HL-60 (cell line): ENCODE measurements at places on chromosomes 11 and 22.

DNA sequence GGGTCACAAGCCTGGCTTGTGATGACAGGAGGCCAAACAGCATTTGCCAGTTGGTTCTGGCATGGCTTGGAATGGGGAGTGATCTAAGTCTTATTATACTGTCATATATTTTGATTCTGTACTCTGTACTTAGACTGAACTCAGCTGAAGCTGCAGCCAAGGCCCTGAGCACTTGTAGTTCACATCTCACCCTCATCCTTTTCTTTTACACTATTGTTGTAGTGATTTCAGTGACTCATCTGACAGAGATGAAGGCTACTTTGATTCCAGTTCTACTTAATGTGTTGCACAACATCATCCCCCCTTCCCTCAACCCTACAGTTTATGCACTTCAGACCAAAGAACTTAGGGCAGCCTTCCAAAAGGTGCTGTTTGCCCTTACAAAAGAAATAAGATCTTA, 843 bp downstream of the OR56B1 start:
- no peak for DNase-seq

GRCh38 chr11:112016765-112017376, 8.3 kb upstream of the DLAT start:
- DNase-seq = no peak

DNA sequence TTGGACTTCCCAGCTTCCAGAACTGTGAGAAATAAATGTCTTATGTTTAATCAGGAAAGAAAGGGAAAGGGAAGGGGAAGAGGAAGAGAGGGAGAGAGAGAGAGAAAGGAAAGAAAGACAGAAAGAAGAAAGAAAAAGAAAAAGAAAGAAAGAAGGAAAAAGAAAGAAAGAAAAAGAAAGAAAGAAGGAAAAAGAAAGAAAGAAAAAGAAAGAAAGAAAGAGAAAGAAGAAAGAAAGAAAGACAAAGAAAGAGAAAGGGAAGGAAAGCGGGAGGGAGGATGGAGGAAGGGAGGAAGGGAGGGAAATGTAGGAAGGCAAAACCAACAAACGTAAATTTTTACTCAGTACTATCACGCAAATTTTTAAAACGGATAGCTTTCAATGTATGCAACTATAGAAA, 2281.8 kb downstream of the LRRC4C start:
- DNase-seq = no peak

GRCh38 chr11:959608-960007, 33.9 kb downstream of the AP2A2 start:
- no peak for DNase-seq

DNA sequence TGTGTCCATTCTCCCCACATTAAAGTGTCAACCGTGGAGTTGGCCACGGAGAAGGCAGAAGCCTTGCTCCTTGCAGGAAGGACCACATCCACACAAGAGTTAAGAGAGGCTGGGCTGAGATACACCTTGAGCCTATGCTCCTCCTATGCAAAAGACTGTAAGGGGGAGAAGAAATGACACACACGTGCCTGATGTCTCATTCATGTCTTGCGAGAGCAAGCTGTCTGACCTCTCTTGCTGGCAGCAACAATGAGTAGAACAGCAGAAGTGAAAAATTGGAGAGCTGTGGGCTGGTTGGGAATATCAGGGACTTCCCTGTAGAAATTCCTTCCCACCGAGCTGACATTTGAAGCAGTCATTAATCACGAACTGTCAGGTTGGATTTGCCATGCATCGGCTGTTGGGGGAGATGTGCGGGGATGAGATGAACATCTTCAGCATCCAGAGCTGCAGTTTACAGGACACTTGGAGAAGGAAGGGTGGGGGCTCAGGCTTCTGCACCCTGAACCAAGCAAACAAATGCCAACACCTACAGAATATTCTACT, 139.3 kb downstream of the MYO18B start:
- no peak for DNase-seq

- no peak for DNase-seq
These were observed 28.5 kb downstream of the ADORA2A start for GRCh38 chr22:24455751-24456426.

DNA sequence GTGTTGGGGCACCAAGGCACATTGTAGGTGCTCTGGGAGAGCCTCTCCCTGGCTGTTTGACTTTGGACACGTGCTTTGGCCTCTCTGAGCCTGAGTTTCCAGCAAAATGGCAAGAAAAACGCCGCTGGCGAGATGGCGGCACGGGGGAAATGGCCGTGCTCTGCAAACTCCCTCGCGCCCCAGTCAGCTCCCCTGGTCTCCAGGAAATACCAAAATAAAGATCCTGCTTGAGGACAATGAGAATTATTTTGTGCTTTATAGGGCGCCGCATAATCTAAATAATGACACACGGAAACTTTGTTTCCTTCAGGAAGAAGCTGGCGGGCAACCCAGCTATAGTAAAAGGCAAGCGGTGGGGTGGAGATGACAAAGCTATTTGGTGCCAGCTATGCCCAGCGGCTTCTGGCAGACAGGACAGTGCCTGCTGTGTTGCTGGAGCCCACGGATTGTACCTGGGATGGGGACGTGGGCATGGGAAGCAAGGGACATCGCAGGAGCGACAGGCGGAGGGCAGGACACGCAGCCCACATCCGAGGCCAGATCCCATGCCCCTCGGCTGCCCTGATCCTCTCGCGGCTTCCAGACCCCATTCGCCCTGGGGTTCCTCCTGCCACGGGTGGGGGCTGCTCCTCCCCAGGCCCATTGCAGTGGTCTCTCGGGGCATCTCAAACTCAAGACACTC, 26.3 kb upstream of the RFPL3 start:
- DNase-seq = no peak

- no peak for DNase-seq
These were observed 17.2 kb downstream of the KIAA1671 start for GRCh38 chr22:24969560-24970301.

DNA sequence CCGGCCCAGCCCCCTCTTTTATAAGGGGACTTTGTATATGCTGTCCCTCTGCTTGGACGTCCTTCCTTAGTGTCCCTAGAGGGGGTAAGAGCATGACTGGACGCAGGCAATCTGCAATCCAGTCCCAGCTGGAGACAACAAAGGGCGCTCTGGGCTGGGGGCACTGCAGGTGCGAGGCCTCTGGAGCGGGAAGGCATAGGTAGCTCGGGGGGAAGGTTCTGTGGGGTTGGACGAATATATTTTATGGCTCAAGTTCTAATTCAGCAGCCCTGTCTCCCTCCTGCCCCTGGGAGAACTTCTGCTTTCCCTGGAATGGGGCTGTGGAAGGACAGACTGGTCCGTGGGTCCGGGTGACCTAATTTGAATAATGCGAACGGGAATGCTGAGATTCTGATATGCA, 40.0 kb downstream of the KCNJ4 start:
- no peak for DNase-seq

DNA sequence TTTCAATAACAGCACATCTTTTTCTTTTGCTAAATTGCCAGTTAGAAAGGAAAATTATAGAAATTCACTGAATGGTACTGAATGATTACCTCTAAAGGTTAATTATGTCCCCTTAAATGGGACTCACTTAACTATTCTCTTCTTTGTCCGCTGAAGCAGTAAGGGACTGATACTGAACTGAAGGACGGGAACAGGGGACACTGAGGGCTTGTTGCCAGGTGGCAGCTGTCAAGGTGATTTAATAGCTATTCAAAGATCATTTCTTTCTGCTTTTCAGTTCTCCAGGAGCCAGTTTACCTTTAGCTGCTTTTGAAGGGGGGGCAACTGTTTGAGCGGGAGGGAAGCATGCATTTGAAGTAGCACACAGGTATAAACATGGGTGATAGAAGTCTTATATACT, 325.4 kb upstream of the CCDC90B start:
- no peak for DNase-seq
